GM18507 (cell line): ENCODE measurements at places on chromosomes 16 and 17.

DNA sequence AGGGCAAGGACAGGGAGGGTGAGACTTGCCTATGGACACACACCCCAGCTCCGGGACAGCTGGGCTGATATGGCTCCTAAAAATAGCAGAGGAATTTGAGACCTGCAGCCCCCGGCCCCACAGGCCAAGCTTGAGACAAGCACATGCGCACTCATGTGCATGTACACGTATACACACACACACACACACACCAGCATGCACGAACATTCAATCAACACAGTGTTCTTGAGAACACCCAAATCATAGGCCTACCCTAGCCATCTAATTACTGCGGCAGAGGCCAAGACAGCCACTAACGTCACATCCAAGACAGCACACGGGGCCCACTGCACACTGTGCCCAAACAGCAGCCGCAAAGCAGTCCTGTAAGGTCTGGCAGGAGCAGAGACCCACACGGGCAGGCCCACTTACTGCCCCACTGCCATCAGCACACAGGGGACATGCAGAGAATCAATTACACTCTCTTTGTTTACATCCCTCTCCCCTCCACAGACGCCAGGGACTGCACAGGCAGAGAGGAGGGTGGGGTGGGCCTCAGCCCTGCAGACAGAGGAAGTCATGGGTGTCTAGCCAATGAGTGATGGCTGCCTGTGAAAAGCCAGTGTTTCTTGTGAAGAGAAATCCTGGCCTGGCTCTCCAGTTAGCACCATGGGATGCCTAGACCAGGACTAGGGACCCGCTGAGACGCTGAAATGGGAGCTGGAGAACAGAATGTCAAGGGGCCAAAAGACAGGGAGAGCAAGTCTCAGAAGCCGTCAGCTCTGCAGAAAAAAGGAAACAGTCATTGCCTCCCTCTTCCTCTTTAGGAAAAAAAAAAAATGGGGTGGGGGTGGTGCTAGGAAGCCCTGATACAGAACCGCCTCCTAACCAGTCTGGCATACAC is 39.3 kb downstream of the MYO18A start:
- DNase-seq, result no peak

DNA sequence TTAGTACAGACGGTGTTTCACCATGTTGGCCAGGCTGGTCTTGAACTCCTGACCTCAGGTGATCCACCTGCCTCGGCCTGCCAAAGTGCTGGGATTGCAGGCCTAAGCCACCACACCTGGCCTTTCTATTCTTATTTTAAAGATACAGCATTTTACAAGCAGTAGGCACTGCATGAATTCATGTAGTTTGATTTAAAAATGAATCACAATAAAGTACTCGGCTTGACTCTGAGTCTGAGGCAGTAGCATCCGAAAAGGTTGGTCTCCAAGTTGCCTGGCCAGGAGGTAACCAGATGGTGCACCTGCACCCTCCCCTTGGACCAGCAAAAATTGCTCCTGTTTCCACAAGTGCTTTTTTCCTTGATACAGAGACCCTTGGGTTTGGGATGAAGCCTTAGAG is 35.6 kb downstream of the MAP2K6 start:
- DNase-seq, result no peak

DNA sequence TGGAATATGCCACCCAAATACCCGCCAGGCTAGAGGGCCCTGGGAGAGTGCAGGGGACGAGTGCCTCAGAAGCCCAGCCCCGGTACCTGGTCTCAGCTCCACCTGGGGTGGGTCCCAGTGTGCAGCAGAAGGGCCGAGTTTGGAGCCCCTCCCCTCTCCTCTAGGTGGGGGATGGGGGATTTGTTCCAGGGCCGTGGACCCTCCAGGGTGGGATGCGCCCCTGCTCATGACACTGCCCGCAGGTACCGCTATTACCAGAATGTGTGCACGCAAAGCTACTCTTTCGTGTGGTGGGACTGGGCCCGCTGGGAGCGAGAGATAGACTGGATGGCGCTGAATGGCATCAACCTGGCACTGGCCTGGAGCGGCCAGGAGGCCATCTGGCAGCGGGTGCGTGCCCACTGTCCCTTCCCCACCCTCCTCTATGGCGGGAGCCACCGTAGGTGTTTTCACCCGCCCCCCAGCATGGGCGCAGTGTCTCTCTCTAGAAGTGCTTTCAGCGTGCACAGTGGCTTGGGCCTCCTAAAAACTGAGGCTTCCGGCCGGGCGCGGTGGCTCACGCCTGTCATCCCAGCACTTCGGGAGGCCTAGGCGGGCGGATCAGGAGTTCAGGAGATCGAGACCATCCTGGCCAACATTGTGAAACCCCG is 1.2 kb downstream of the NAGLU start:
- no peak for DNase-seq

DNA sequence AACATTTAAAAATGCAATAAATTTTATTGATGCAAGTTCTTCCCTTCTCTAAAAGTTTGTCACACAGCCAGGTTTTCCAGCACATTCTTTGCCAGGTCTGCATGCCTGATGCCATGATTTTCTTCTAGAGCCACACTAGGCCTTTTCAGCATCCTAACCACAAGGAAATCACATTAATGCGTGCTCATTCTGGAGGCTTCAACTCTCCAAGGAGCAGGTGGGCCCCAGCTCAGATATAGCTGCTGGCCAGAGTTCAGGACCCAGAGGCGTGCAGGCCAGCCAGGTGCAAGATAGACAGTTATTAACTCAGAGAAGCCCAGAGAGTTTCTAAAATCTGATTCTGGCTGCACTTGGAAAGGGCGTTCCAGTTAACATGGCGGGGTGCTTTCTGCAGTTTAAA is 124.5 kb upstream of the MAF start:
- DNase-seq, result no peak

- DNase-seq, result no peak
Measured at GRCh38 chr16:46763147-46763546, 15.0 kb upstream of the MYLK3 start.

- no peak for DNase-seq
Measured at GRCh38 chr16:57203451-57203850, 17.3 kb downstream of the RSPRY1 start.

- DNase-seq, result no peak
Measured at GRCh38 chr16:88642881-88643643, 4.7 kb downstream of the IL17C start.

GRCh38 chr16:79452671-79453070 is 147.9 kb downstream of the MAF start:
- DNase-seq, result no peak

- no peak for DNase-seq
Measured at GRCh38 chr17:35245196-35245486, 2.3 kb downstream of the SLFN5 start.

DNA sequence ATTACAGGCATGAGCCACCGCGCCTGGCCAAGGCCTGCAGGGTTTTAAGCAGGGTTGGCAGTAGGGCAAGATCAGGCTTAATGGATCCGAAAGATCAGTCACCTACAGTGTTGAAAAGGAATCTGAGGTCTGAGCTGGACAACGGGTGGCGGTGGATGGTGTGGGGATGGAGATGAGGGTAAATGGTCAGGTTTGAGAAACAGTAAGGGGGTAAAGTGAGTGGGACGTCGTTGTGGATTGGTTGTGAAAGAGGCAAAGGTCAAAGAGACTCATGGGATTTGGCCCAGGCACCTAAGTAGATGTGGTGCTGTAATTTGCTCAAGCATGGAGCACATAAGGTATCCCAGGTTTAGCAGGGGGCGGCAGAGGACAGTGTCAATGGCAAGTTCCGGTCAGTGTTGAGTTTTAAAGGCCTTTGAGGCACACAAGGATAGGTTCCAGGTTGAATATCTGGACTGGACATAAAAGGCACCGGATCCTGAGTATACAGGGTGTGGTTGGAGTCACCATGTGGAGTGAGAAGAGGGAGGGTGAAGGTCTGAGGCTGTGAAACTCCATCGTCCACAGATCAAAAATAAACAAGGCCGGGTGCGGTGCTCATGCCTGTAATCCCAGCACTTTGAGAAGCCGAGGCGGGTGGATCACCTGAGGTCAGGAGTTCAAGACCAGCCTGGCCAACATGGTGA is 1.1 kb upstream of the SLC16A5 start:
- no peak for DNase-seq
